ENCODE measurements at places on chromosomes 7 and 10. TPM values are rescaled to one million over a fixed set of nuclear protein-coding genes. Genes with fewer than 3 reads are reported as not detected.

Gene CWF19L1
- 14.0 TPM for total RNA-seq

Gene MOGAT3
- total RNA-seq, result 0.14 TPM

Gene INA
- 0.40 TPM for total RNA-seq

Gene MALRD1
- total RNA-seq, result 2.3 TPM

Gene TEX47
- total RNA-seq, result not detected

Gene MCU
- 40.9 TPM for total RNA-seq

Gene PURB
- total RNA-seq, result 21.9 TPM

Gene VAX1
- total RNA-seq, result not detected

Gene OIT3
- total RNA-seq, result 0.40 TPM

All from mucosa of gallbladder (tissue), 1 donor.